Inflammatory macrophage (primary cell): ENCODE measurements at places on chromosomes 1 and 21.

DNA sequence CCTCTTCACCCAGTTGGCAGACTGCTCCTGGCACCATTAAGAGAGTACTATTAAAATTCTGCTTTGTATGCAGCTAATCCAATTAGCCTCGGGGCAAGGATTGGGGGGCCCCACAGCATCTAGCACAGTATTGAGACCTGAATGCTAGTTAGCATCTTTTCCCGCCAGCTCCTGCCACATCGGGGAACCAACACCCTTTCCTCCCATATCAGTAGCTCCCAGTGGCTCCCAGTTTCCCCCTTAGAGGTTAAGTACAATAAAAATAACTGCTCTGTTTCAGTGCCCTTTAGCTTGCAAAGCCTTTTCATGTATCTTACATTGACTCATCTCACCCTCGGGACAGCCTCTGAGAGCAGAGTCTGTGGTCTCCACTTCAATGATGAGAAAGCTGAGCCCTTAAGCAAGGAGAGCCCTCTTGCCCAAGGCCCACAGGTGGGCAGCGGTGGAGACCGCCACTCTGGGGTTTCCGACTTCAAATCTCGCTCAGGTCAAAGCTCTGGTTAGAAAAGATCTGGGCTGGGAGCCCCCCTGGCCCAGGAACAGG is 4.2 kb upstream of the PMVK start:
- DNase-seq: no peak

GRCh38 chr1:35808450-35809113 is 766 bp downstream of the AGO4 start:
- peak; percentile 37 for DNase-seq

DNA sequence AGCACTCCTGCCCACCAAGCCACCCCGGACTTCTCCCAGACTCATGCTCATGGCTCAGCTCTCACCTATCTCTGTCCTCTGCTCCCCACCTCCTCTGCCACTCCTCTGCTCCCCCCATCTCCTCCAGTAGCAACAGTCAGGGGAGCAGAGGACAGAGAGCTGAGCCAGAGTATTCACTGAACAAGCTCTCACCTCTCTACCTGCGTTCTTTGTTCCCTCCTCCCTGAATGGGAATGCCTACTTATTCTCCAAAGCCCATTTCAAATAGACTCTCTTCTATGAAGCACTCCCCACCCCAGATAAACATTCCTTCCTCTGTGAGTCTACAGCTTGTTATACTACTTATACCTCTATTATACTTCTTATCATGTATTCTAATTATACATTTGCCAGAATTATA is 6.4 kb upstream of the EFNA1 start:
- no peak for DNase-seq

- peak; percentile 22 for DNase-seq
These were observed 565 bp downstream of the WLS start for GRCh38 chr1:68231627-68232288.

- no peak for DNase-seq
These were observed 11.0 kb downstream of the DMRTB1 start for GRCh38 chr1:53470155-53470554.

GRCh38 chr1:227388214-227389168 is 70.2 kb upstream of the CDC42BPA start:
- no peak for DNase-seq

DNA sequence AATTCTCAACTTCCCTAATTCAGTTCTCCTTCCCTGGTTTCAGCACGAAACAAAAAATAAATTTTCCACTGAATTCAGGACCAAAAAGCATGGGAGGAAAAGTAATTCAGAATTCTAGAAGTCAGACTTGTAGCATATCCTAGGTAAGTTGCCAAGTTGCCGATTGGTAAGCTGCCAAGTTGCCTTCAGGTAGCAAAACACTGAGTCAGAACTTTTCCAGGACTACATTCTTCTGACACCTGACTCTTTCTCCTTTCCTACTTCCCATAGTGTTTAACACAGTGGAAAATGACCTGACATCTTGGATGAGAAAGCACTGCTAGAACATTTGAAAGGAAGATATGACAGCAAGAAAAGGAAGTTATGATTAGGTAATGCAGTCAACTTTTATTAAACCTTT is 322.8 kb downstream of the SPATA17 start:
- DNase-seq: no peak

GRCh38 chr1:162840250-162840839 is 20.6 kb downstream of the CCDC190 start:
- no peak for DNase-seq

- DNase-seq: no peak
These were observed 51.5 kb downstream of the CNST start for GRCh38 chr1:246617768-246618167.

- DNase-seq: no peak
These were observed 178.0 kb downstream of the MATN1 start for GRCh38 chr1:30545365-30545764.
